ENCODE measurements at places on chromosomes 12 and 14.
A peak's percentile ranks its signal among the peaks of the same experiment; 100 is the strongest.

DNA sequence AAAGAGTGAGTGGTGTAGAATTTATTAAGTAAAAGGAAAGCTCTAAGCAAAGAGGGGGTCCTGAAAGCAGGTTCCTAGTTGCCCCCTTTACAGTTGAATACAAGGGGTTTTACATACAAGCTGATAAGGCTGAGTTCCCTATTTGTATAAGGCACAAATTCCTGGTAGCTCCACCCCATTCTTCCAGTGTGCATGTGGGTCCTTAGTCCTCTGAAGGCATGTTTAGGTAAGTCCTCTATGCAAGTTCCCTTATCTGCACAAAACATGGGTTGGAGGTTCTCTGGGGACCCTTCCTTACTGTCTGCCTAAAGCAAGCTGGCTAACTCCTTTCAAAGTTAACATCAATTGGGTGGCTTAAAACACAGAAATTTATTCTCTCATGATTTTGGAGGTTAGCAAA lies 2.9 kb upstream of the FAR2 start:
- no peak for DNase-seq
- no peak overlapping the region for H3K4me3 ChIP-seq
- peaks cover 19% of the 10 kb centered on the region for H3K4me1 ChIP-seq
- H3K36me3 ChIP-seq = no peaks in the 10 kb centered on the region
- H3K27ac ChIP-seq = no peak overlapping the region

DNA sequence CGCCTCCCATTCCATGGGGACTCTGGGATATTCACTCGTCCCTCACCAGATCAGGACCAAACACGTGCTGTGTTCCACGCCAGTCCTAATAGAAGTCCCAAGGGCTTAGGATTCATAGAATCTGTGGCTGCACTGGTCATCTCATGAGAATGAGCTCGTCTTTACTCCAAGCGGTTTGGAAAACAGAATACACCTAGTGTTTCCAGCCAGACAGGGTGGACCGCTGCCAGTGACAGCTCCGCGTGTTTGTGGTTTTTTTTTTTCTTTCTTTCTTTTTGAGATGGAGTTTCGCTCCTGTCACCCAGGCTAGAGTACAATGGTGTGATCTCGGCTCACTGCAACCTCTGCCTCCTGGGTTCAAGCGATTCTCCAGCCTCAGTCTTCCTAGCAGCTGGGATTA lies 75.1 kb downstream of the GLT1D1 start:
- no peaks in the 10 kb centered on the region for H3K36me3 ChIP-seq
- DNase-seq = no peak
- H3K4me3 ChIP-seq = no peak overlapping the region
- H3K27me3 ChIP-seq = peaks cover 2% of the 10 kb centered on the region
- no peak overlapping the region for H3K27ac ChIP-seq
- peaks cover 27% of the 10 kb centered on the region for H3K4me1 ChIP-seq

- peak; percentile 64 for DNase-seq
- peaks cover 73% of the 10 kb centered on the region for H3K4me1 ChIP-seq
Observed at GRCh38 chr12:65715961-65716360, 108.3 kb upstream of the HMGA2 start.

GRCh38 chr12:117033382-117034221 lies 65.6 kb downstream of the TESC start:
- no peak for DNase-seq
- peak overlapping the region; percentile 39 for H3K4me3 ChIP-seq
- H3K36me3 ChIP-seq = peaks cover 14% of the 10 kb centered on the region

GRCh38 chr12:33575346-33575745 lies 135.7 kb upstream of the SYT10 start:
- H3K4me1 ChIP-seq = no peaks in the 10 kb centered on the region
- H3K27me3 ChIP-seq = peaks cover 7% of the 10 kb centered on the region
- H3K36me3 ChIP-seq = no peaks in the 10 kb centered on the region

Measured in nephron progenitor cell (in vitro differentiated cells).